ENCODE measurements at places on chromosomes 11 and 22.

- no peak for DNase-seq
These were observed 1430.5 kb downstream of the TBC1D22A start for GRCh38 chr22:48192920-48193319.

- no peak for DNase-seq
These were observed 377.0 kb downstream of the ETS1 start for GRCh38 chr11:128210148-128210940.

DNA sequence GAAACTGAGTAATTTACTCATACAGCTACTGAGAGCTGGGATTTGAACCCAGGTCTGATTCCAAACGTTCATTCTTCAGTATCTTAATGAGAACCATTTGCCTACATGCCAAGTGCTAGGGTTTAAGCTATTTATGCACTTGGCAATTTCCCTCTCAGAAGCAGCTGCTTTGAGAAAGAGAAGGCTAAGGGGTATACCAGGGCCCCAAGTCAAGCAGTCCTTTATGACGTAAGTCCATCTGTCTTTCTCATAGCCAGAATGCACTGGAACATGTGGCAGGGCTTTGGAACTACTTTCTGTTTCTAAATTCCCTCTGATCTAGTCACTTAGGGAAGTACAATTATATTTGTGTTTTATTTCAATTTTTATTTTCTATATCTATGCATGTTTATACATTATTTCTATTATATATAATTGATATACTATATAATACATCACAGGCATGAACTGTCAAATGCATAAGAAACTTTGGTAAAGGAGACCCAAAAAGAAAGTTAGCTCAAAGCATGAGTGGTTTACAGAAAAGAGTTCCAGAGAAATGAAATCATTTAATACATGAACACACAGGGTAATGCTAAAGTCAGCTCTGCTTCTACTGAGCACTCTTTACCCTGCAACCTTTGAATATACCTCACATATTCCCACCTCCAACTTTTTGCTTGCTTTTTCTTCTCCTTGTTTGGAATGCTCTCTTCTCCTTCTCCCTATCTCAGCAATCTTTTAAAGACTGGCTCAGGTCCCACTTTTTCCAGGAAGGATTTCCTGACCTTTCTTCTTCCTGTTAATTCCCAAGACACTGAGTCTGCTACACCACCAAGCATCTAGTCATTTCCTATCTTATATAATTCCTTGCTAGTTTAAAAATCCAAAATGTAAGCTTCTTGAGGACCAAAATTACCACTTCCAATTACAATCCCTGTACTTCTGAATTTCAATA, 80.5 kb upstream of the GDPD4 start:
- no peak for DNase-seq

DNA sequence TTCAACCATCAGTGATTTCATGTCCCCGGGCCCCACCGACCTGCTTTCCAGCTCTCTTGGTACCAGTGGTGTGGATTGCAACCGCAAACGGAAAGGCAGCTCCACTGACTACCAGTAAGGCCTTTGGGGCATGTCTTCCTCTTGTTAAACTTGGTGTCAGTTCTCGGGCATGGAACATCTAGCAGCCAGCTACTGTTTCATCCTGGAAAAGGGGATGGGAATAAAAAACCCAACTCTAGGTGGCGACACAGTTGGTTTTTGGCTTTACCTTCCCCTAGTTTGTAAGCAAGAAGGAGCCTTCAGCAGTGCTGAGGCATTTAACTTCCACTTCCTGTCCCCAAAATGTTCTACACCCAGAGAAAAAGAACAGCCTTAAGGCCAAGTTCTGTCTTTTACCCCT, 76.7 kb downstream of the BMAL1 start:
- no peak for DNase-seq

DNA sequence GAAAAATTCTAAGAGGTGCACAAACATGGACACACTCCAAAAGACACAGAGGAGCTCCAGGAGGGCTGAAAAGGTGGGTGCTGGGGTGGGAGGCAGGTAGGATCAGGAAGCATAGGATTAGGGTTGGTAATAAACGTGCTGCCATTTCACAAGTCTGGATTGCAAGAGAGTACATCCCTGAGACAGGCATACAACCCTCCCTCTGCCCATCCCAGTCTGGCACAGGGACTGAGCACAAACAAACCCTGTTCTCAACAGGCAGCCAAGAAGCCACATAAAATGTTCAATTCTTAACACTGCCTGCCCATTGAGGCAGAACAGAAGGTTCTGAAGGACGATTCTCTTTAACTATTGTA, 18.5 kb downstream of the SLC35F2 start:
- no peak for DNase-seq

DNA sequence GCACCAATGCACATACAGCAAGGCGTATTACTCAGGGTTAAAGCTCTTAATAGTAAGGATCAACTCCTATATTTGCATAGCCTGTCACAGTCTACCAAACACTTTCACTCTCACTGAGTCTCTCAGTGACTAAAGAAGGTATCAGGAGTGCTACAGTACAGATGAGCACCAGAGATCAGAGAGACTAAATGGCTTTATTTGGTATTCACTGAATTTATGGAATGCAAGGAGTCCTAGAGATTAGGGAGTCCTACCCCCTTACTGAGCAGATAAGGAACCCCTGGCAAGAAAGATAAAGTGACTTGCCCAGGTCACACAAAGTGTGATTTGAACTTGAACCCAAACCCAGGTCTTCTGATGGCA, 396.4 kb upstream of the CCDC90B start:
- DNase-seq, result no peak

DNA sequence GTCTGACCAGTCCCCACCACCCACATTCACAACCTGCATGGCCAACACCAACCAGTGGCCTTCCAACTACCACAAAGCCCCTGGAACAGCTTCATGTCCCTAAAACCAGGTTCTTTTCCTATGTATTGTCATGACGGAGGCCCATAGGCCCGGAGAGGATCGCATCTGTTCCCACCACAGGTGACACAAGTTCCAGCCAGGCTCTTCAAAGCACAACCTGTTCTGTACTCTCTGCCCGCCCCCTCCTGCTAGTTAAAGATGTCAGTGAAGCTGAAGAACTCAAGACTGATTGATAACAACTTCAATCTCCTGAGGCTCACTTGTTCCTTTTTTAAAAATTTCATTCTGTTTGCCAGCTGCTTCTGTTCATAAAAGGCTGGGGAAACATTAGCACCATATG, 121.1 kb upstream of the GUCY1A2 start:
- no peak for DNase-seq

DNA sequence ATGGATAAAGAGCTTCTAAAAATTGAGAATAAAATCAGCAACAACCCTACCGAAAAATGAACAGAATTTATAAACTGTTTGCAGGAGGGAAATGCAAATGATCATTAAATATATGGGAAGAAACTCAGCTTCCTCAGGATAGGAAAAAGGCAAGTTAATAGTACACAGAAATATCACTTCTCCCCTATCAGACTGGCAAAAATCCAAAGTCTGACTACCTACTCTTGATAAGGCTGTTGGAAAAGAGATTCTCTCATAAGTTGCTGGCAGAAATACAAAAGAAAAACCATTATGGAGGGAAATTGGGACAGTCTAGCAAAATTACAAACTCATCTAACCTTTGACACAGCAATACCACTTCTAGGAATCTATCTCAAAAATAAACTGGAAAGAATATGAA, 100.9 kb upstream of the LDLRAD3 start:
- no peak for DNase-seq

- no peak for DNase-seq
These were observed 17.7 kb upstream of the SUN2 start for GRCh38 chr22:38773363-38773946.

GRCh38 chr11:7648264-7648663, 25.0 kb downstream of the CYB5R2 start:
- DNase-seq, result no peak

DNA sequence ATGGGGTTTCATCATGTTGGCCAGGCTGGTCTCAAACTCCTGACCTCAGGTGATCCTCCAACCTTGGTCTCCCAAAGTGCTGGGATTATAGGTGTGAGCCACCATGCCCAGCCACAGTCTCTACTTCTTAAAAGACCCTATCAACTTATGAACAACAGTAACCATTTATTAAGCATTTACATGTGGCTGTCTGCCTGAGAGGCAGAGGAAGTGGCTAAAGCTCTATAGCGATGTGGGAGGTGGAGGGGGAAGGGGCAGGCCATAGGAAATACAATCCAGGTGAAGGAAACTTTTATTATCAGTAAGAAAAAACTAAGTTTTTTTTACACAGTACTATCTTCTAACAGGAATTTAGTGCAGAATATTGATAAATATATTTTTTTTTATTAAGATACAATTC, 87.8 kb upstream of the PHOX2A start:
- no peak for DNase-seq

- no peak for DNase-seq
These were observed 133.0 kb downstream of the PLEKHA7 start for GRCh38 chr11:16881074-16881709.

- DNase-seq, result no peak
These were observed 99.6 kb downstream of the CELSR1 start for GRCh38 chr22:46437671-46438440.

- DNase-seq, result no peak
These were observed at the start of gene FIBIN for GRCh38 chr11:26993965-26994457. Gene FIBIN, plus strand, starts transcription at chr11:26994112. Its CDS starts 415 bp downstream, at chr11:26994527.

DNA sequence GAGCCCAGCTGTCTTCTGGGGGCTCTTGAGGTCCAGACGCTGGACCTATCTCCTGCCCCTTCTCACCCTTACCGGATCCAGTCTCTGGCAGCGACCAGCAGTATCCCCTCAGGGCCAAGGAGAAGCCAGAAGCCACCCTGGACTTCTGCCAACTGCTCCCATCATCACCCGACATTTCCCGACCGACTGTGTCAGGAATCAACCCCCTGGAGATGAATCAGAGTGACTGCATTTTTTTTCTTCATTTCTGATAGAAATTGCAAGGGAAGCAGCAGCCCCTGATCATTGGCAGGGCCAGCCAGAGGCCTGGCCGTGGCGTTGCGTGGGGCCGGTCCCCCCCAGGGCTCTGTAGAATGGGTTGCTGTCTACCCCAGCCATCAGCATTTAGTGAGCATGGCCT, 5.2 kb upstream of the LIF start:
- no peak for DNase-seq

GRCh38 chr11:17798253-17798652, 63.7 kb downstream of the KCNC1 start:
- no peak for DNase-seq

GRCh38 chr11:16779436-16779835, 41.0 kb downstream of the C11orf58 start:
- DNase-seq, result no peak

- no peak for DNase-seq
These were observed 82.3 kb downstream of the JRKL start for GRCh38 chr11:96472085-96472484.

DNA sequence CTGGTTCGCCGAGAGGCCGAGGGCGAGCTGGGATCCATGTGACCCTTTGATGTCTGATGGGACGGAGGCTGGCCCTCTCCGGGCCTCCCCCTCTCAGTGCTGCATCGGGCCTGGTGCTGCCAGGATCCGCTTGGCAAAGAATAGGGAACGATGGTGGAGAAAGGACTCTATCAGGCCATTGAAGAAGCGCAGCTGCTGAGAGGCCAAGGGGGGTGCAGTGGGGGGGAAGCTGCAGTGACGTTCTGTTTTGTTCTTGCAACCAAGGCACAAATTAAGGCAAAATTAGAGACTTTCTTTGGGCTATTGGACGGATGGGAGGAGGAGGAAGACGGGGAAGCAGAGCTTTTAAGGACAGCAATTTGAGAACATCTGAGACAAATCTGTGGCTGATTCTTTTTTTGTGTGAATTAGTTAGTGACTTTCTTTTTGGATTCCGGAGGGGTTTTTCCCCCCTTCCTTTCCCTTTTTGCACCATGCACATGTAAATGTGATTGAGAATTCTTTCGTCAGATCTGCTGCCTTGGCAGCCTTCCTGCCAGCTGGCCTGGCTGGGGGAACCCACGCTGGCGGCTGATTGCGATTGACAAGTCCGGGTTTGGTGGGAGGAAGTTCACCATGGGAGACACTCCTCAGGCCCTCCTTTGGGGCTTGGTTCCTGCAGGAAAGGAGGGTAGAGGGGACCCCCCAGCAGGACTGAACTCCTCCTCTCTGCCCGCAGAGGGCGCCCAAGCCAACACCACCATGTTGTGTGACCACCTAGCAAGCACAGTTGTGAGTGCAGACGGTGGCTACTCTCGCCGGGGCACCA, 214.6 kb downstream of the NTM start:
- no peak for DNase-seq

- DNase-seq, result no peak
These were observed 450.6 kb upstream of the B3GAT1 start for GRCh38 chr11:134862587-134863195.

GRCh38 chr11:12331239-12331874, 46.0 kb upstream of the PARVA start:
- peak; percentile 56 for DNase-seq

DNA sequence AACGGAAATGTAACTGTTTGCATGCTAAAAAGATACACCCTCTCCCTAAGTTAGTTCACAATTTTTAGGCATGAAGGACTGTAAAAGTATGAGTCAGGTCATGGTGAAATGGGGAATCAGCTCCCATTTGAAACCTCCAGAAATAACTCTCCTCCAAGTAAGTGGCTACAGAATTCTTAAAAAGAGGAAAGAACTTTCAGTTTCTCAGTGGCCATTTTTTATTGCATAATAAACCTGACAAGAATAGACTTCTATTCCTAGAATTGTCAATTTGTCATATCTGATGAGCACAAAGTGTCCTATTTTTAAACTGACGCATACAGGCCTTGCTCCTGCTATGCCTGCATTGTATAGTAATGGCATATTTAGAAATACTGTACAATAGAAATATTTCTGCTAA, 612.2 kb downstream of the CNTN5 start:
- no peak for DNase-seq

GRCh38 chr11:23856654-23857053, 640.2 kb upstream of the LUZP2 start:
- DNase-seq, result no peak

DNA sequence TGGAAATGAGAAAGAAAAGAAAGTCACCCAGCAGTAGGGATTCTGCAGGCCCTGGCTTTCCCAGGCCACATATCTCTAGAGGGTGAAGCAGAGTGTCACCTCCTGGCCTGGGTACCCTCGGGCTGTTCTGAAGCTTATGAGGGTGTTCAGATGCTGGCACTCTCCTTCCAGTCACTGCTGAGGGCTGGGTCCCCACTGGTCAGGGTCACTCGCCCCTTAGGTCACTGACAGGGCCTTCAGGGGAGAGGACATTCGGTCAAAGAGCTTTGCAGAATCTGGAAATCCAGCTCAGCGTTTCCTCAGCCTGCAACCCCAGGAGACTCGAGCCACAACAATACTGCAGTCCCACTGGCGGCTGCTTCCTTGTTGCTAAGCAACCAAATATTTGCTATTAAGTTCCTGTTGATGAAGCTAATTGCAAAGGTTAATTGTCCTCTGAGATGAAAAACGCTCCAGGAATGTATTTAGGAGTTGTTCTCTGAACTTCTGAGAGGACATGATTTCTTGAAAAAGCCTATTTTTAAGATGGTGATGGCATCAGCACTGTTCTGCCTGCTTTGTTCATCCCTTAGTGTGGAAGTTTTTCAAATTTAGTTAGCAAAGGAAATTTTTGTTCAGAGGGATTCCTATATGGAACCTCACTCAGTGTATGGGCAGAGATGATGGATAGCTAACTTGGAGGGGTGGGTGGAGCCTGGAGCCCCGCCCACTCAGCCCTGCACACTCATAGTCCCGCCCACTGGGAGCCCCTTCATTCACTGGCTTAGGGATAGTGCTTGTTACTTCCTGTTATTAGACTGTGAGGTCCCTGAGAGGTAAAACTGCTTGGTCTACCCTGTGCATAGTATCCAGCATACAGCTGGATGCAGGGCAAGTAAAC, 109.2 kb downstream of the CSNK2A3 start:
- DNase-seq, result no peak

GRCh38 chr22:36234919-36235318, 4.4 kb downstream of the APOL2 start:
- DNase-seq, result no peak

Measured in activated CD8-positive, alpha-beta memory T cell treated with anti-CD3 and anti-CD28 coated beads for 4 hours (primary cell).